ENCODE measurements at places on chromosomes 11 and 22.

DNA sequence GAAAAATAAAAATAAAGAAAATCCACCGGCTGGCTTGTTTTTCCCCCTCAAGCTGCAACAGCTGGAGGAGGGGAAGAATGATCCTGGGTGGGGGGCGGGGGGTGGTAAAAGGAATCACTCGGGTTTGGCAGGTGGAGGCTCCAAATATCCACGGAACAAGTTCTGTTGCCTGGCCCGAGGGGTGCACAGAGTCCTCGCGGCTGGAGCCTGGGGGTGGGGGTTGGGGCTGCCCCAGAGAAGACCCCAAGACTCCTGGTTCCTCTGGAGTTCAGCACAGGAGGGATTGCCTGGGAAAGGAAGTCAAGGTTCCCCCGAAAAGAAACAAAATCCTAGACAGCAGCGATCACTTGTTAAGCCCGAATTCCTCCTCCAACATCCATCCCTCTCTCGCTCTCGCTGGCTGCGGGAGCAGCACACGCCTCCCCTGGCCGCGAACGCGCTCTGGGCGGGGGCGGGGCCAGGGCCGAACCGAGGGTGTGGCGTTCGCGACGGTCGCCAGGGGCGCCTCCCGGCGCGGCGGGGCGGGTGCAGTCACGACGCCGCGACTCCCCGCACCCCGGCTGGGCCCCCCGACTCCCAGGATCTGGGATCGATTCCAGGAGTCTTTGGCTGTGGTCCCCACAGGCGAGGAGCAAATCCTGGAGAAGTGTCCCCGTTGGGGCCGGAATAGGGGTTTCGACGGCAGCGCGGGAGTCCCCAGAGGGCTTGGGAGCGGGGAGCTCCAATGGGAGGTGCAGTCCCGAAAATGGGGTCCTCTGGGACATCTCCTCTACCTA is at the start of gene KCNA4:
KCNA4 (minus strand) TSS at position 443 of the 776 bp plus-strand sequence. CDS start 4,352 bp downstream, outside the sequence.
- DNase-seq, result no peak

DNA sequence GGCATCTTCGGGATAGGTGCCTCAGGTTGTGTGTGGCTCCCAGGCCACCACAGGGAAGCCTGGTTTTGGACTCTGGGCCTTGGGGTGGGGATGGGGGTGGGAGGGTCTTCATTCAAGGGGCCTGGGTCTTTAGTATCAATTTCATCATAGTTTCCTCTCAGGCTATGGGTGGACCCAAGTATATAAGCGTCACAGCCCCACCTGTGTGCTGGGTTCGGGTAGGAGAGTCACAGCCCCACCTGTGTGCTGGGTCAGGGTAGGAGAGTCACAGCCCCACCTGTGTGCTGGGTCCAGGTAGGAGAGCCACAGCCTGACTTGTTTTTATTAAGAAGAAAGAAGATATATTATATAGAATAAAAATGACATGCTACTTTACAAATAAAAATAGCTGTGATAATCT is 422.1 kb downstream of the BRD1 start:
- no peak for DNase-seq

DNA sequence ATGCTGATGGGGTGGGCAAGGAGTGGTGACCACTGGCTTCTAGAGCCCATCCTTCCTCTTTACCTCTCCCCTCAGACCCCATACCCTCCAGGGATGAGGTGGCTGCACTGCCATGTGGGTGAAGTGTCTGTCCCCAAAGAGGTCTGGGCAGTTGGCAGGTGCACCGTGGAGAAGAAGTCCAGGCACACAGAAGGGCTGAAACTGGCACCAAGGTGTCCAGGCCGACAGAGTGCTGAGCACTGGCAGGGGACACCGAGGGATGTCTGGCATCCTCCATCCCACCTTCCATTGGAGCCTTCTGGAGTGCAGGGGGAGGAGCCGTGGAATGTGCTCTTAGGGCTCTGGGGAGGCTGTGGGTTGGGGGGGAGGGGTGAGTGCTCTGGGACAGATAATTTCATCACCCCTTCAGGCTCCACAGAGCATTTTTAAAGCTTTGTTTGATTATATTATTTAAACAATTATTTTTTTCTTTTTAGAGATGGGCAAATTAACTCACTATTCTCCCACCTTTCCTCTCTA is 37.9 kb downstream of the PKNOX2 start:
- no peak for DNase-seq

- no peak for DNase-seq
Observed at GRCh38 chr11:16301462-16301861, 54.9 kb downstream of the SOX6 start.

- DNase-seq, result peak; percentile 77
Observed at GRCh38 chr11:61679893-61680621, at the start of gene DAGLA. DAGLA (plus strand) TSS chr11:61680391; CDS start chr11:61720156, 39,765 bp downstream.

DNA sequence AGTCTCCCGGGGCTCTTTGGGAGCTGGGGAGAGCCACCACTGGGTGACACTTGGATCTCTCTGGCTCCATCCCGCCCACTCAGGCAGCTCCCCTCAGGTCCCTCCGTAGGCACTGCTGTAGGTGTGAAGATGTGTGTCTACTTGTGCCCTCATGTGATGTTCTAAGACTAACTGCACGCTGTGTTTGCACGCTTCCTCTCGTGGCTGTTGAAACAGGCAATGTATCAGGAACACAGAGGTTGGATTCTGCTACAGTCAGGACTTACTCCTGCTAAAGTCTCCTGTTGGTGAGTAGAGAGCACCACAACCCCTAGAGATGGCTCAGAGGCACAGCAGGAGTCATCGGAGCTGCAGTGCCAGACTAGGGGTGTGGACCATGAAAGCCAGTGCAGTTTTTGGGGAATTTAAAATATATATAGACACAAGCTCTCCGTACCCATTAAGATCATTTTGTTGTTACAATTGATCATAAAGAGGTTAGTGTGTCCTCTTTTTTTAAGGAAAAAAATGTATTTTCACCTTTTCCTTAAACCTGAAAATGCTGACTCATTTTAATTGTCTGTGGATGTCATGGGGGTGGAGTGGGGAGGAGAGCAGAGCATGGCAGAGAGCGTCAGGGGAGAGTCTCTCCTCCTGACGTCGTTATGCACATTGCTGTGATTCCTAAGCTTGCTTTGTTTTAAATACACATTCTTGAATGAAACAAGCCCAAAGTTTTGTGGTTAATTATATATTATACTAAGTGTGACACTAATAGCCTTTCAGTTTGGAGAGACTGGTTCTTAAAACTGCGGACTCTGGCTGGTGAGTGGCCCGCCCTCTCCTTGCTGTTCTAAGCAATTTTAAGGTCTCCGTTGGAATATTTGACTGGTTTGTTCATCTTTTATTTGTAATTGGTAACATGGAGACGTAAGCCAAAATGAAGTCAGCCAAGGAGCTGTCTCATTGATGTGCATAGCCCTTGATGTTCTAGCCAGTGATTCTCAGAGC is 16.2 kb upstream of the CTTN start:
- DNase-seq, result no peak

DNA sequence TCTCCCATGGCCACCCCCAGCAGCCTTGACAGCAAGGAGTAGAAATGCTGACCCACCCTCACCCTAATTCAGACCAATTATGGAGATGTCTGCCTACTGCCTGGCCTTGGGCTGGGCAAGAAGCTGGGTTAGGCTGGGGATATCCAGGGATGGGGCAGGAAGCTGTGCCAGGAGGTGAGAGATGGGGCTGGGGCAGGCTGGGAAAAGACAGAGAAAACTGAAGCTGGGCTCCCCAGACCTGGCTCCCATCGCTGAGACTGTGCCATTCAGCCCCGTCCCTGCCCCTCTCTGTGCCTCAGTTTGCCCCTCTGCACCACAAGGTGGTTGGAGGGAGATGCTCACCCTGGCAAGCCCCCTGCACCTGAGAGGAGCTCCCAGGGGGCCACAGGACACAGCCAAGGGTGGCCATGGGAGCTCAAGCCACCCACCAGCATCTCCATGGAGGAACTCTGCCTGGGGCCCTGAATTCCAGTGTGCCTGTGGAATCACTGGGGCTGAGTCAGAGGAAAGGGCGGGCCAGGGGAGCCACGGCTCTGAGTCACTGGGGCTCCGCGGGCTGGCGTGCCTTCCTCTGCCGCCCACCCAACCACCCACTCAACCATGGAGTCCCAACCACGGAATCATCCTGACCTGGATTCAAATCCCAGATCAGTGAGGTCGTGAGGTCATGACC is 6.0 kb upstream of the CARD10 start:
- no peak for DNase-seq

- DNase-seq, result peak; percentile 61
Observed at GRCh38 chr11:3341298-3341697, 37.6 kb downstream of the ZNF195 start.

GRCh38 chr11:102393272-102393730 is 46.3 kb downstream of the BIRC2 start:
- DNase-seq, result no peak

GRCh38 chr11:101516546-101516945 is 67.3 kb downstream of the TRPC6 start:
- no peak for DNase-seq

DNA sequence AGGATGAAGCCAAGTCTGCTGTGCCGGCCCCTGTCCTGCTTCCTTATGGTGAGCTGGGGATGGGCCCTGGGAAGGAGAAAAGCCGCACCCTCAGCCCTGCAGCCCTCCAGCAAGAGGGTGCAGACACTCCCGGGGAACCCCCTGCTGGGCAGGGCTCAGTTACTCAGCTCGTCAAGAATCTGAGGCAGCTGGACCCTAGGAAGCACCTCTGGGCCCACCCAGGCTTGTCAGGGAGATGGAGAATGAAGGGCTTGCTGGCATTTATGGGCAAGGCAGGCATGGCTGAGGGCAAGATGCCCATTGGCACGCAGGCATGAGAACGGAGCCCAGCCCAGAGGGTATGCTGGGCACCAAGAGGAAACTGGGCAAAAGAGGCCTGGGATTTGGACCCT is 12.9 kb downstream of the RELT start:
- DNase-seq, result no peak

- no peak for DNase-seq
Observed at GRCh38 chr11:67050139-67050538, 6.5 kb upstream of the RHOD start.

- no peak for DNase-seq
Observed at GRCh38 chr11:79541466-79541865, 100.6 kb upstream of the TENM4 start.

GRCh38 chr11:66592457-66593302 is at the start of the genes CCDC87 and CCS:
CCDC87 (minus strand) TSS chr11:66593063; CDS start chr11:66593015, 48 bp downstream.
CCS (plus strand) TSS chr11:66593185; CDS start chr11:66593262, 77 bp downstream.
- DNase-seq, result peak; percentile 99

GRCh38 chr22:27825174-27825573 is 23.6 kb upstream of the MN1 start:
- peak; percentile 6 for DNase-seq

DNA sequence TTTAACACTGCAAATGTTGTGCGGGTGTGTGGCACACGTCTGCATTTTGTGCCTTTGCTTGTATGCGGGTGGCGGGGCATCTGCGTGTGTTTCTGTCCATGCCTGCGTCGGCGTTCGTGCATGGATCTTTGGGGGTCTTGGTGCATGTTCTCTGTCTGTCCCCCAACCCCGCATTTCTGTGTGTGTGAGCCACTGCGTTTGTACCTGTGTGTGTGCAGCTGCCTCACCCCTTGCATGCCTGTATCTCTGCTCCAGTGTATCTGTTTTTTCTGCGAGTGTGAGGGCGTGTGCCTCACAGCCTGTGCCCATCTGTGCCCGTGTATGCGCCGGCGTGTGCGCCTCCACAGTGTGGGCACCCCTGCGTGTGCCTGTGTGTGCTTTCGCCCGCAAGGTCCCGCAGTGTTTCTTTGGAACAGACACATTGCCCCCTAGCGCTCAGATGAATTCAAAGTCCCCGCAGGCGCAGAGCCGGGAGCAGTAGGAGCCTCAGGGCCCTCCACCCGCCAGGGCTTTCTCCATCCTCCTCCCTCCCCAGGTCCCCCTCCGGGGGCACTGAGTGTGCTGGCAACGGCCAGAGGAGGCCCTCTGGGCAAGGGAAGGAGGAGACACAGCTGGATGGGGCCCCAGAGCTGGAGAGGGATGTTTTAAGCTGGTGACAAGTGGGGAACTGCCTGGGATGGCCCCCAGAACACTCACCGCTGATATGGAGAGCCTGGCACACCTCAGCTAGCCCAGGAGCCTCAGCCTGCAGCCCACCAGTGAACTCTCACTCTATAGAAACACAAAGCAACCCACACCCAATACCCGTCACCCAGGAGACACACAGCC is 3.1 kb upstream of the MN1 start:
- DNase-seq, result peak; percentile 52

DNA sequence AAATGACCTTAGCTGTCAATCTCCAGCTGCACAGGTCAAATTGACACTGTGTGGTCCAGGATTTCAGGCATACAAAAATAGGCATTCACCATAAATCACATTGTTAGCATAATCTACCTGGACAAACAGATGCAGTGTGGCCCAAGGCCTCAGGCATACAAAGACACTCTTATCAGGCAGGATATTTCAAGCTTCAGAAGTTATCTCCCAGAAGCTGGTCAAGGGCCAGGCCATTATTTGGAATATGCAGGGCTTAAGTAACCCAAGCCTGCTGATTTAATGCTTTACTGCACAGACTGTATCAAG is 25.5 kb upstream of the HORMAD2 start:
- DNase-seq, result no peak

GRCh38 chr11:94757037-94757735 is 11.0 kb upstream of the AMOTL1 start:
- DNase-seq, result no peak

GRCh38 chr22:29050457-29050856 is 11.2 kb downstream of the C22orf31 start:
- no peak for DNase-seq

DNA sequence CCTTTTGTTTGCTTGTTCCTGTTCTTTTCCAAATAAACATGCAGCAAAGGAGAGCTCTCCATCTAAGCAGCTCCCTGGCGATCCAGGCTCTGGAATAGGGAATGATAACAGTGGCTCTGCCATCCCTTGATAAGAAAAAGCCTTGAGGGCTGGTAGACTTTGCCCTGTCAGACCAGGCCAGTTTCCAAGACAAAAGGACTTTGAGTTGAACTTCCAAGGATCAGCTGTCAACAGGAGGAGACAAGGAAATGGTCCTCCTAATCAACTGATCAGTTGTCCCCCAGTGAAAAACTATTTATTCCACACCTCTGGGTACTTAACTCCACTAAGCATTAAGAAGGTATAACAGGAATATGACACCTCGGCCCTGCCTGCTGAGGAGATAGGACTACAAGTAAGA is 127.8 kb downstream of the PARVA start:
- no peak for DNase-seq

GRCh38 chr22:48182846-48183805 is 1420.7 kb downstream of the TBC1D22A start:
- DNase-seq, result no peak

DNA sequence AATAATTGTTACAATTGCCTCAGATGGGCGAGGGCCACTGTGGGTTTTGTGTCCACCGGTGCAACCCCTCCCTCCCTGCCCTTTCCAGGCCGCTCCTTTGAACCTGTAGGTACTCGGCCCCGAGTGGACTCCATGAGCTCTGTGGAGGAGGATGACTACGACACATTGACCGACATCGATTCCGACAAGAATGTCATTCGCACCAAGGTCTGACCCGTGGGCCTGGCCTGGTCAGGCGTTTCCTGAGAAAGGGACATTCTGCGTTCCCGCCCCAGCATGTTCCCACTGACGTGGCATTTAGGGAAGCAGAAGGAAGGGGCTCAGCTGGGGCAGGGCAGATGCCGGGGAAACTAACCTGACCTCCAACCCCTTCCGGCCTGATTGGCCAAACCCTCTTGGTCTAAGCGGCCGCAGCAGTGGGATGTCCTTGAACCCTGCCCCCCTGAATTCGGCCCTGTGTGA is 10.1 kb downstream of the SIDT2 start:
- no peak for DNase-seq

Data from CD4-positive, alpha-beta T cell treated with Interleukin-15 for 4 hours (primary cell).